Hippocampal formation (tissue), 2 donors: ENCODE measurements at places on chromosomes 4 and X.

- DNase-seq: no peak
Observed at GRCh38 chrX:66030505-66031317, 9.2 kb downstream of the VSIG4 start.

DNA sequence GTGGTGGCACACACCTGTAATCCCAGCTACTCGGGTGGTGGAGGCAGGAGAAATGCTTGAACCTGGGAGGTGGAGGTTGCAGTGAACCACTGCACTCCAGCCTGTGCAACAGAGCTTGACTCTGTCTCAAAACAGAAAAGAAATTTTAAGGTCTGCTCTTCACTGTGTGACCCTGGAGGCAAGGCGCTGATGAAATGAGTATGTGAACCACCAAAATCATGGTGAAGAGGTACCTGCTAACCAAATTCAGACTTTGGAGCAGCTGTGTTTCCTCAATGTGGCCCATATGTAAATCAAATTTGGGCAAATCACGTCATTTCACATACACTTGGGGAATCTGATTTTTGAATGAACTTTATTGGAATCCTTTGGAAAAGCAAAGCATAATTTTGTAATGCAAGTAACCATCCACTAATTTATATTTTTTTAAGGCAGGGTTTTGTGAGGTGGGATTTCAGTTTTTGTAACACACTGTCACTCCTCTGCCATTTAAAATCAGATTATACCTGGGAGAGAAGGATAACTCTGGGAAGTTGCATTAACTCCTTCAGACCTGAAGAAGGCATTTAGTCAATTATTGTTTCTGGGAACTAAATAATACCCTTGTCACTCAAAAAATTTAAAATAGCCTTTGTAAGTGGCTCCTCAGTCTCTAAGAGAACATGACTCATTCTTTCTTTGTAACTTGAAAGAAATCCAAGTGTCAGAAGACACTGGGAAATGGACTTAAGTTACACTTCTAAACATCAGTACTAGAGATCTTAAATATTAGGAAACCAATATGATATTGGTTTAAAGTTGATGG lies 24.0 kb downstream of the DOCK11 start:
- DNase-seq: no peak

DNA sequence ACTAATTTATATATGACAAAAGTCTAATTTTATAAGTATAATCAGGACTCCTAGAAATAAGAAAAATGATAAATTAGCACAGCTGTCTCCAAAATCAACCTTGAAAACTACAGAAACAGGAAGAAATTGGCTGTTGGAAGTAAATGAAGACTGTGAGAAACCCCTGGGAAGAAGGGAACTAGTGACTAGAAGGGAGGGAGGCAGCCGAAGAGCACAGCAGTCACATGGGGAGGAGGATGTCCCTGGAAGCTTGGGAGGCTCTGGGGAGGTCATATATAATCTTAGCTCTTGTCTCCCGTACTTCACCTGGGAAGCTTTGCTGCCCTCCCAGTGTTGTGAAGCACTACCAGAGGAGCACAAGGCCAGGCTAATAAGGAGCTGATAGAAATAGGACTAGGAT lies 8.9 kb upstream of the TMA16 start:
- DNase-seq: no peak

DNA sequence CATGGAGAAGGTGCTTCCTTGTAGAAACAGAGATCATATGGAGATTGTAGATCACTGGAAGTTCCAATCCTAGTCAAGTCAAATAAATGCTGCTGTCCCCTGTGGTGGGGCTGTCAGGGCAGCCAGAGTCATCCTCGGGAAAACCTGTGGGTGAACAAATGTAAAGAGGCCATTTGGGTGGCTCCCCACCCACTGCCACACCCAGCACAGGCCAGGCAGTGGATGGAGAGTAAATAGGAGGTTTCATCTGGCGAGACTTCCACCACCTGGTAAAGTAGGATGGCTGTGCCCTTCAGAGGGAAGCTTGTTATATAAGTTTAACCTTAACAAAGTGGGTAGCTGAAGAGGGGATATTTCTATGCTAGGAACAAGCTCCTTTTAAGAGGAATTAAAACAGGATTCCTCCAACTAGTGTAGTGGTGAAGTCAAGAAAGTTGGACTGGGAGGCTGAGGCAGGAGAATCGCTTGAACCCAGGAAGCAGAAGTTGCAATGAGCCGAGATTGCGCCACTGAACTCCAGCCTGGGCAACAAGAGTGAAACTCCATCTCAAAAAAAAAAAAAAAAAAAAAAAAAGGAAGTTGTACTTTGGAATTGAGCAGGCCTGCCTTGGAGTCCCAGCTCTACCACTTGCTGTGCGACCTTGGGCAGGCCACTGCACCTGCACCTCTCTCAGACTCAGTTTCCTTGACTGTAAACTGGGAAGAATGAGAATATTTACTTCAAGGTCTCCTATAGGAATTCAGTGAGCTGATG lies 273.7 kb downstream of the PTTG2 start:
- no peak for DNase-seq

- DNase-seq: no peak
Observed at GRCh38 chr4:107736924-107737448, 17.0 kb upstream of the PAPSS1 start.

GRCh38 chr4:39227906-39228305 lies 45.6 kb downstream of the WDR19 start:
- DNase-seq: no peak

- DNase-seq: no peak
Observed at GRCh38 chr4:86950831-86951525, 16.2 kb downstream of the AFF1 start.

DNA sequence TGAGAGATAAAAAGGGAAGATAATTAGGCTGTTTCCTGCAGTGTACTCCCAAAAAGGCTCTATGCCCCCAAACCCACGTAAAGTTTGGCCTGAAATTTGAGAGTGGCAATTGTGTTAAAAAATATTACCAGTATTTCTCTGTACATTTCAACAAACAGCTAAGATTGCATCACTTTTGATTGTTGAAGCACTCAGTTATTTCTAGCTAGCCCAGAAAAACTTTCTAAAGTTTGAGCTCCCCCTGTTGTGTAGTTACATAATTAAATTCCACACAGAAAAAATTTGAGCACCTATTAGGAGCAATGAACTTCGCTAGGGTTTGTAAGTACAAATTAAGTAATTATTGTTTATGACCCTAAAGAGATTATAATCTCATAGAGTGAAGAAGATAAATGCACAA lies 109.4 kb downstream of the DLG3 start:
- DNase-seq: no peak

- DNase-seq: no peak
Observed at GRCh38 chr4:117512414-117512813, 427.0 kb upstream of the TRAM1L1 start.

DNA sequence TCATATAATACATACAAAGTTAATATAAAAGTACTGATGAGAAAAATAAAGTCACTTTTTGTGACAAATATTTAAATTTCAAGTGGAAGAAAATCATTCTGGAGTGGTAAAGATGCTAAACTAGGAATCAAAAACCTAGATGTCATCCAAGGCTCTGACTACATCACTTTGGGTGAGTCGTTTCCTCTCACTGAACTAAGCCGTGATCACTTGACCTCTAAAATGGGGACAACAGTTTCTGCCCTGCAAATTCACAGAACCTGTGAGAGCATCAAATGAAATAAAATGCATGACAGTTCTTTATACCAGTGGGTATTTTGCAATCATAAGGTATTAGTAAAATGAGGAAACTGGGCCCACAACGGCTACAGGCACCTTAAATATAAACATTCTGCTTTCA lies 63.8 kb downstream of the PRDM5 start:
- no peak for DNase-seq

GRCh38 chrX:47743504-47743903 lies 84.5 kb upstream of the UXT start:
- DNase-seq: no peak

DNA sequence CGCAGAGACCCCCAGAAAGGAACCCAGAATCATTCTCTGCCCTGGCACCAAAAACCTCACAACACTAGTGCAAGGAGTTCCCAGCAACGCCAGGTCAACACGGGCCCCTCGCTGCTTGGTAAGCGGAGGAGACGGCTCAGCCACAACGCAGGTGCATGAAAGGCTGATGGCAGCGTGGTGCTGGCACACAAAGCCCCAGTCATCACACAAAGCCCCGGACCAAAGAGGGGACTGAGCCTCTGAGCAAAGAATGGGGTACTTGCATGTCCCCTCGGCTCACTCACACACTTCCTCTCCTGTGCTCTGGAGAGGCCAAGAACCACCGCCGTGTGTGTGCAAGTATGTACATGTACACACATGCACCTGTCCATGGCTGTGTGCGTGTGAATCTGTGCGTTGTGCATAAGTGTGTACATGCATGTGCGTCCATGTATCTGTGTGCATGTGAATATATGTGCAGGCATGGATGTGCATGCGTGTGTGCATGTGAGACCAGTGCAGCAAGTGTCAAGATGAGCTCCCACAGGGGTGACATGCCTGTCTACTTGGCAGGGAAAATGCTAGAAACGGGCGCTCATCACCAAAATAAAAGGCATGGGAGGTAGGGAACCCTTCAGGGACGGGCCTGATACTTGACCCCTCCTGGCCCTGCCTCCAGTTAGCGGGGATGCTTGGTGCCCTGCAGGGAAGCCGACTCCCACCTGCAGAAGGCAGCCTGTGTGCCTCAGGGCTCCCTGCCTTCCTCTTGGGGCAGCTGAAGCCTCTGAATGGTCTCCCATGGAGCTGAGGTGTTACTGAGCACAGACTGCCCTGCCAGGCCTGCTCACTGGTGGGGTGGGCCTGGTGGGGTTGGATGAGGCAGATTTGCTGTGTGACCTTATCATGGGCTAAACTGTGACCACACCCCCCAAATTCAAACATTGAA lies 60.4 kb downstream of the ZFYVE28 start:
- no peak for DNase-seq

DNA sequence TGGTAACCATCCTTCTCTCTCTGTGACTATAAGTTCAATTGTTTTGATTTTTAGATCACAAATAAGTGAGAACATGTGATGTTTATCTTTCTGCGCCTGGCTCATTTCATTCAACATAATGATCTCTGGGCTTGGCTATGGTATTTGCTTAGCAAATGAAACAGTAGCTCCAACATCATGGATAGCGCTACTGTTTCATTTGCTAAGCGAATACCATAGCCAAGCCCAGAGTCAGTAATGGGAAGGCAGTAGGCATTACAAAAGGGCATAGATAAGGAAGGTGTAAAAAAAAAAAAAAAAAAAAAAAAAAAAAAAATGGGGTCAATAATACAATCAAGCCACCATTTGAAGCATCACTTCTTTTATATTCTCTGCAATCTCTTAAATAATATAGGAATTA lies 469.0 kb upstream of the ATOH1 start:
- DNase-seq: no peak

DNA sequence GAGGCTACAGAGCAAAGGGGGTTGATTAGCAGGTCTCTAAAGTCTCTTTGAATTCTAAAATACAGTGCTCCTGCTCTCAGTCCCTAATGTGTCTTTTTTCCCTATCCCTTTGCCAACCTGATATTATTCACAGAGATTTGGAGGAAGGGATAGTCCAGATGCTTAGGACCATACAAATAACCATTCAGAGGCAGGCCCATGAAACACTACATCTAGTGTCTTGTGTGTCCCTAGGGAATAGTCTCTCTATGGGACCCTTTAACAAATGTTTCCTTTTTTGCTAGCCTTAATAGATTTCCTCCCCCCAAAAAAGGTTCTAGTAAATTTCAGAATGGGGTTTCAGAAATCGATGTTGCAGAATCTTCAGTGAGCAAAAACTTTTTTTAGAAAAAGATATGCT lies 1.7 kb downstream of the NR0B1 start:
- DNase-seq: no peak

DNA sequence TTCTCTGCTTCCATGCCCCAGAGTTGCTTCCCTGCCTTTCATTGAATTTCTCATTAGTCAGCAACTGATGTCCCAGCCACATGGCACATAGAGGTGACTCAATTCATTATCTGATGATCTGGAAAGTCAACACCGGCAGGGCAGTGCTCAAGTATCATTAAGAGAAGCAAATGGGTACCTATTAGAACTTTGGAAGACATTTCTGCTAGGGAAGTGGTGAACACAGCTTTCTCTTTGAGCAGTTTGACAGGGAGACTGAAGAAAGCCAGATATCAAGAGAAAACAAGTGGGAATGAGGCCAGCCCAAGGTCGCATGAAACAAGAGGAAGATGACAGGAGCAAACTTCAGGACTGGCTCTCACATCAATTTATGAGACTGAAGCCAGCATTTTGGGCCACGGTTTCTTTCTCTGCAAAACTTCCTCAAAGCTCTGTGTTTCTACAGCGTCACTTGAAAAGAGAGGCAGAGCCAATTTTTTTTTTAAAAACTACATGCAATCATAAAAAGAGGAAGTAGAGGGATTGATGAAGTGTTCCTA lies 108.3 kb upstream of the RPS6KA3 start:
- no peak for DNase-seq

- DNase-seq: no peak
Observed at GRCh38 chr4:42344749-42345148, 52.5 kb upstream of the SHISA3 start.

DNA sequence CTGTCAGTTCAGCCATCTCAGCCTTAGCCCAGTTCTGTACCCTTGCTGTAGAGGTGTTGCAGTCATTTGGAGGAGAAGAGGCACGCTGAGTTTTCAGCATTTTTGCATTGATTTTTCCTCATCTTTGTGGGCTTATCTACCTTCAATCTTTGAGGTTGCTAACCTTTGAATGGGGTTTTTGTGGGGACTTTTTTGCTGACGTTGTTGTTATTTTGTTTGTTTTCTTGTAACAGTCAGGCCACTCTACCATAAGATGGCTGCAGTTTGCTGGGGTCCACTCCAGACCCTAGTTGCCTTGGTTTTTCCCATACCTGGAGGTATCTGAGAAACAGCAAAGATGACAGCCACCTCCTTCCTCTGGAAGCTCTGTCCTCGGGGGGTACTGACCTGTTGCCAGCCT lies 22.8 kb upstream of the TMEM271 start:
- no peak for DNase-seq

- DNase-seq: no peak
Observed at GRCh38 chr4:109801895-109802319, at the start of gene CFI. Gene CFI (minus strand): TSS chr4:109801999. CDS start chr4:109801971, 28 bp downstream.

DNA sequence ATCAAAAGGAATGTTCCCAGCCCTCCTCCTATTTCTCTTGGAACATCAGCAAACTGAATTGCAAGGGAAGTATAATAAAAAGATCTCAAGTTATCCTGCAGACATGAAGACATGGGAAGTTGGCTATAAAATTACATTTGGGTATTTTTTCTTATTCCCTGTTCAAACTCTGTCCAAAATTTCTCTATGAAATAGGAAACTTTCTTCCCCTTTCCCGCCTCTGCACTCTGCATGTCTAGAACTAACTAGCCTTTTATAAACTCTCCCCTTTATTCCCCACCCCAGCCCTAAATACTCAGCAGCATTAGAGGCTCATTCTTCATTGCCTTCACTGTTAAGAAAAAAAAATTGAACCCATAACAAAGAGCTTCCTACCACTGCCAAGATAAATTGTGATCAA lies 126.7 kb upstream of the EDNRA start:
- DNase-seq: no peak

GRCh38 chr4:87074121-87074488 lies 139.3 kb downstream of the AFF1 start:
- DNase-seq: no peak

DNA sequence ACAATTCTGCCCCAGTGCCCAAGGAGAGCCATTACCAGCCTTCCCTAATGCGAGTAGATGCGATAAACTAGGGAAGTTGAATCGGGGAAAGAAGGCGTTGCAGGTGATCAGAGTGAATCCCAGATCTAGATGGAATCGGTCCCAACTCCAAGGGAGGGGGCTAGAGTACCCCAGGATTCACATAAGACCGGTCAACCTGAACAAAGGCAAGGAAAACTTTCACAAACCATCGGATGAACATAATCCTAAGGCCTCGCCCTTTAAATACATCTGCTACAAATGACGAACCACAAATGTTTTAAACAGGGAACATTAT lies 11.2 kb upstream of the ZCCHC13 start:
- DNase-seq: no peak

GRCh38 chr4:183801457-183802165 lies 103.5 kb upstream of the STOX2 start:
- no peak for DNase-seq
